ENCODE measurements at places on chromosomes 1 and 21. TPM values are rescaled to one million over a fixed set of nuclear protein-coding genes. Genes with fewer than 3 reads are reported as not detected.

COL11A1 gene
- 0.26 TPM for total RNA-seq

CRYAA gene
- total RNA-seq: not detected

DNA sequence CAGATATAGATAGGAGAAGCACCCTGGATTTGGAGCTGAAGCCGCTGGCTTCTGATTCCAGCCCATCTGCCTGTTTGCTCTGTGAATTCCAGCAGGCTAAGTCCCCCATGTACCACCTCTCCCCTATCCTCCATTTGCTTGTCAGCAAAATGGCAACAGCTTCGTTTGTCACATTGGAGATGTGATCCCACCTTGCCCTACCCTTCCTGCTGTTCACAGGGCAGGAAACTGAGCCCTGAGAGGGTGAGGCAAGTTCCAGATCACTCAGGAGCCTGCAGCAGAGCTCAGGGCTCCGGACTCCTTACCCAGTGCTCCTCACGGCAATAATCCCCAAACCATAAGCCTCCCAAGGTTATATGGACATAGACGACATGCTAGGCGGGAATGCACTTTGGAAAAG is 14.9 kb downstream of the SLC2A1 start:
- DNase-seq: no peak

ASAP3 gene
- total RNA-seq: 79.1 TPM

DNA sequence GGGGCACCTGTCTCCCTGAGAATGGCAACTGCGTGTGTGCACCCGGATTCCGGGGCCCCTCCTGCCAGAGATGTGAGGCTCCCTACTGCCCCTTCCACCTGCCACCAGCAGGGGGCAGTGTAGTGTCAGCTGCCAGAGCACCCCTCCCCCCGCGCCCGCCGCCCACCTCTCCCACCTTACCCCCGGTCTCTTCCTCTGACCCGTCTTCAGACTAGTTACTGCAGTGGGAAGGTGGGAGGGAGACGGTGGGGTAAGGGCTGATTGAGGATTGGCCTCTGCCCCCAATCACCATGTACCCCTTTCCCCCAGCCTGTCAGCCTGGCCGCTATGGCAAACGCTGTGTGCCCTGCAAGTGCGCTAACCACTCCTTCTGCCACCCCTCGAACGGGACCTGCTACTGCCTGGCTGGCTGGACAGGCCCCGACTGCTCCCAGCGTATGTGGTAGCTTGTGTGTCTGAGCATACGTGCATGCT is 10.1 kb upstream of the LRRC71 start:
- no peak for DNase-seq

- DNase-seq: no peak
Measured at GRCh38 chr21:40457741-40458140, 389.2 kb downstream of the DSCAM start.

- DNase-seq: no peak
Measured at GRCh38 chr1:112778137-112778536, 63.0 kb upstream of the PPM1J start.

DNA sequence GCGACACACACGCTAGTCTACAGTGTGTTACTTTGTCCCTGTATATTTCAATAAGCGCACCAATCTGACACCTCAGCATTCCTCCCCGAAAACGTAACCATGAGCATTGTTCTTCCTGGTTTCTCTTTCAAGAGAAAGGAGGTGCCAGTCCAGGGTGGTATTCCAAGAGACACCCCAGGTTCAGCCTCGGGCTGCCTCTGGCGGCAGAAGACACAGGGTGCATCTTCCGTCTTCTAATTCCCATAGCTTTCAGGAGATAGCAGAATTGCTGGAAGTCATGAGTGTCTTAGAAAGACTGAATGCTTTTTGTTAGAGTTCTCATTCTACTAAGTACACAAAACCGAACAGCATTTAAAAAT is 15.9 kb upstream of the RGS8 start:
- DNase-seq: peak; percentile 13

GRCh38 chr1:182217071-182217470 is 155.6 kb upstream of the ZNF648 start:
- peak; percentile 70 for DNase-seq

GRCh38 chr1:156001662-156002171 is 19.0 kb downstream of the SSR2 start:
- DNase-seq: peak; percentile 79

- DNase-seq: no peak
Measured at GRCh38 chr1:161953256-161953920, 70.3 kb downstream of the OLFML2B start.

GRCh38 chr1:39102537-39103327 is 76.6 kb downstream of the NDUFS5 start:
- DNase-seq: peak; percentile 76

- DNase-seq: no peak
Measured at GRCh38 chr1:160731990-160732389, 7.1 kb upstream of the SLAMF7 start.

DNA sequence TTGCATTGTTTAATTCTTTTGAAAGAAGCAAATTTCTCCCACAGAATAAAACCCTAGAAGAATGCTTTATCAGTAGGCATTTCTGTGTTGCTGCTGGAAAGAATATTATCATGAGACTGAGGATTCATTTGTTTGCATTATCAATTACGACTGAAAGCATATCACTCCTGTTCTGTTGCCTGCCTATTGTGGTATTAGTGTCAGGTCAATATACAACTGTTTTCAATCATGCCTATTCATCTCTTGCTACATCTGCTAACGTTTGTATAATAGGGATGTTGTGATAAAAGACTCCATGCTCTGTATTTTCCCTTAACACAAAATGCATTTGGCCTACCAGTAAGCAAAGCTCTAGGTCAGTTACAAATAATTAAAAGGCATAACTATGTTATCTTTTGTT is 221.5 kb downstream of the PTPRC start:
- no peak for DNase-seq

SAMSN1 gene
- total RNA-seq: not detected

- DNase-seq: no peak
Measured at GRCh38 chr1:227941509-227942020, 6.2 kb downstream of the WNT9A start.

PHF13 gene
- 12.3 TPM for total RNA-seq

DNA sequence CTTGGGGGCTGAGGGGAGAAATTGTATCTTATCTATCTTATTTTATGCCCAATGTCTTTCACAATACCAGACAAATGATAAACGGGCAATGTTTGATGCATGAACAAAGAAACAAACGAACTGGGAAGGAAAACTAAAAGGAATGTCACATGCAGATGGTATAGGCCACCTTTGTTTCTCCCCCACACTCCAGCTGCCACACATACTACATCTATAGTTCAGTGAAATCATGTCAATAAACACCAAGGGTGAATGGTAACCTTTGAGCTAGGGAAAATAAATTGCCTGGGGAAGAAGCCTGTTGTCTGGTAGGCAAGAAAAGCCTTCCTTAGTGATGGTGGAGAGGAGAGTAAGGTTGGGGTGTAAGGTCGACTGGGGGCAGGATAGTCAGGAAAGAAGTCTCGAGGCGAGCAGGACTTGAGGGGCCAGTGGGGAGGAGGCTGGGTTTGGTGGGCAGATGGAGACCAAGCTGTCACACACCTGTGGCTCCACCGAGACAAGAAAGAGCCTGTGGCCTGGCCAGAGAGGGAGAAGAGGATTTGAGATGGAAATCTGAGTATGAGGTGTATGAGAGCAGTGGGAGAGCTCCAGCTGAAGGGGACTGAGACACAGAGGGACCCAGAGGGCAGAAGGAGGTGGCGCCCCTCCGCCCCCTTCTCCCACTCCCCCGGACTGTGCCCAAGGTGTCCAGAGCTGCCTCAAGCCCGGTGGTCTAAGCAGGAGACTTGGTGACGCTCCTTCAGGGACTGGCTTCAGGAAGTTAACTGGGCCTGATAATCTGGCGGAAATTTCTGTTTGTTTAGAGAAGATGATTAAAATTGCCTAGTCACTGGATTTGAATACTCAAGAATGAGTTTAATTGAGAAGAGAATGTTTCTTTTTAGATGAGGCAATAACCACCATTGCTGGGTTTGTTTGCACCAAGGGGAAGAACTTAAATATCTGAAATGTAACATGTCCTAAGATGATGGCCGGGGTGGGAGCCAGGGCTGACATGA is 37.3 kb downstream of the ATF3 start:
- DNase-seq: no peak

REN gene
- 0.17 TPM for total RNA-seq
